ENCODE measurements at places on chromosomes 7 and 10.

GRCh38 chr7:83267141-83267631 lies 104.5 kb upstream of the PCLO start:
- no peak overlapping the region for H3K4me3 ChIP-seq
- H3K27ac ChIP-seq: no peak overlapping the region
- H3K4me1 ChIP-seq: no peaks in the 10 kb centered on the region
- no peaks in the 10 kb centered on the region for H3K36me3 ChIP-seq
- no peaks in the 10 kb centered on the region for H3K27me3 ChIP-seq

DNA sequence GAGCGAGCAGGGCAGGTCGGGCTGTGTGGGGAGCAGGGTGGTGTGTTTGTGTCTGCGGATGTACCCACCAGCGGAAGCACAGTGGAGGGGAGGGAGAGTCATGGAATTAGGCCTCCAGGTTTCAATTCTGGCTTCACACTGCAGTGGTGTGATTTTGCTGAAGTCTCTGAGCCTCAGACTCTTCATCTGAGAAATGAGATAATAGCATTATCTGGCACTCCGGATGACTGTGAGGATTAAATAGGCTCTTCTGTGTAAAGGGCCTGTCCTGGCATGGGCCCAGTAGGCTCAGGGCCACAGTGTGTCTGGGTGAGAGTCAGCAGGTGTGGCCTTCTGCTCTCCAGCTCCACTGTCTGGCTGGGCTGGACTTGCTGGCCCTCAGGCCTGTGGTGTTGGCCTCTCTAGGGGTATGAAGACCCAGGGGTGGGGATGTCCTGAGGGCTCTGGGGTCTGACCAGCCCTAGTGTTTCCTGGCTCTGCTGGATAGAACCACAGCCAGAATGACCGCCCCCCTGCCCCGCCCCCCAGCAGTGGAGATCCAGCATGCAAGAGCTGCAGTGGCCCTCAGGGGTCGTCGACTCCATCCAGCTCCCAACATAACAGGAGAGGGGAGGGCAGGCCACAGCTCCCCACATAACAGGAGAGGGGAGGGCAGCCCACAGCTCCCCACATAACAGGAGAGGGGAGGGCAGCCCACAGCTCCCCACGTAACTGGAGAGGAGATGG lies 178.6 kb downstream of the RPS24 start:
- H3K36me3 ChIP-seq: peaks cover 5% of the 10 kb centered on the region
- no peaks in the 10 kb centered on the region for H3K27me3 ChIP-seq
- H3K4me1 ChIP-seq: peaks cover 55% of the 10 kb centered on the region
- H3K4me3 ChIP-seq: no peak overlapping the region
- H3K27ac ChIP-seq: no peak overlapping the region

- no peak for DNase-seq
- H3K4me3 ChIP-seq: no peak overlapping the region
- H3K36me3 ChIP-seq: no peaks in the 10 kb centered on the region
- no peaks in the 10 kb centered on the region for H3K4me1 ChIP-seq
Observed at GRCh38 chr7:86931439-86931838, 128.0 kb downstream of the ELAPOR2 start.

DNA sequence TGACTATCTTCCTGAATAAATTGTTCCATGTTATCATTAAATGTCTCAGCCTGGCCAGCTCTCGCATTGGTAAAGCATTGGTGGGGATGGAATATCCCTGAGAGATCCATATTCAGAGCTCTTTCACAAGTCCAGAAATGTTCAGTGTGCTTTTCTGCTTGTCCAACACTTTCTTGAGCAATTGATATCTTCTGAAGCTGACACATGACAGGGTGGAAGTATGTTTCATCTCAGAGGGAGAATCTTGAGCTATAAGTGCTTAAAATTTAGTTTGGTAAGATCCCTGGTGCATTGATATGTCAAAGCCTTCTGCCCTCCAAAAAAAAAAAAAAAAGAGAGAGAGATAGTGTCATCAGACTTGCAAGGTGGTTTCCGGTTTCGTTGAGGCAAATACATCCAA lies 7.4 kb downstream of the IFIT3 start:
- DNase-seq: no peak
- H3K4me1 ChIP-seq: peaks cover 7% of the 10 kb centered on the region
- H3K4me3 ChIP-seq: no peak overlapping the region
- H3K27me3 ChIP-seq: no peaks in the 10 kb centered on the region

DNA sequence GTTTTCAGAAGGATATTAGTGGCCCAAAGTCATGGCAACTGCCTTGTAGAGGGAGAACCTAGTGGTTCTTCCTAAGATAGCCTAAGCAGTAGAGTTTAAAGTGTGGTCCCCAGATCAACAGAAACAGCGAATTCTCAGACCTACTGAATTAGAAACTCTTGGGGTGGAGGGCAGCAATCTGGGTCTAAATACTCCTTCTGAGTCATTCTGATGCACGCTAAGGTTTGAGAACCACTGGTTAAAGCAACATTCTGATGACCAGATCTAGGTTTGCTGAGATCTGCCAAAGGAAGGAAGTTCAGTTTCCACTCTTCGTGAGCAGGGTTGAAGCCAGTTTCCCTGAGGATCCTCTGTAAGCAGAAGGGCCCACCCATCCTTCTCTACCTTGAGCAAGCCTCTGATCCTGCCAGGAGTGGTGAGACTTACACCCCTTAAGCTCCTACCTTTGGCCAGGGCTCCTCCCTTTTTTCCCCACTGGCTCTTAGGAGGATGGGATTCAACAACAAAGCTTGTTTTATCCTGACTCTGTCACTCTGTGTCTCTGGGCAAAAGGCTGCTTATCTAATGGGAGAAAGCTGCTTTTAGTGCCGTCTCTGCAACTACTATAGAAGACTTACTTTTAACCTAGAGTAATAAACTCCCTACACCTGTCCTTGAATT lies 26.8 kb upstream of the TRUB1 start:
- no peak for DNase-seq
- no peaks in the 10 kb centered on the region for H3K27me3 ChIP-seq
- no peaks in the 10 kb centered on the region for H3K36me3 ChIP-seq

DNA sequence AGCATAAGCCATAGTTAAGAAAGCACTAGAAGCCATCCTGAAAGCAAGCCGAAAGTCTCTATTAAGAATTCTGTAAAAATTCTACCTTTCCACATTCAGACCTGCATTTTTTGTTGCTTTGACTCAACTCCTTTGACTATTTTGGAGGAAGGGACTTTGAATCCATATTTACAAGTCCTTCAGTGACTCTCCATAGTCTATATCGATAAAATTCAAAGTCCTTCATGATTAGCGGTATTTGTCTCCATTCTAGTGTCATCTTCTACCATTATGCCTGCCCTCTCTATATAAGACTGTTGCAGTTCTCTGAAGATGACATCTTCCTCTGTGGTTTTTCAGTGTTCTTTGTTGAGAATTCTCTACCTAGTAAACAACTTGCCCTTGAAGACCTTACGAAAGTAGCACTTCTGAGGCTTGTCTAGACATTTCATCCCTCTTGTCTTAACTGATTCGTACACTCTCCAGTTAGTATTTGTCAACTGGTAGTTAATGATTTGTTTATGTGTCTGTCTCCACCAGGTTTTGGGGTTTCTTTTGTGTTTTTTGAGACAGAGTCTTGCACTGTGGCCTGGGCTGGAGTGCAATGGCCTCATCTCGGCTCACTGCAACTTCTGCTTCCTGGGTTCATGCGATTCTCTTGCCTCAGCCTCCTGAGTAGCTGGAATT lies 1.7 kb downstream of the CCSER2 start:
- peak overlapping the region; percentile 59 for H3K4me3 ChIP-seq
- DNase-seq: no peak
- no peak overlapping the region for H3K27ac ChIP-seq
- peaks cover 8% of the 10 kb centered on the region for H3K4me1 ChIP-seq
- H3K27me3 ChIP-seq: no peaks in the 10 kb centered on the region
- H3K36me3 ChIP-seq: no peaks in the 10 kb centered on the region

GRCh38 chr7:24914465-24914859 lies 65.5 kb downstream of the OSBPL3 start:
- H3K27me3 ChIP-seq: no peaks in the 10 kb centered on the region
- no peak overlapping the region for H3K4me3 ChIP-seq
- no peak for DNase-seq
- no peaks in the 10 kb centered on the region for H3K4me1 ChIP-seq
- H3K27ac ChIP-seq: no peak overlapping the region

Data from spinal cord (tissue), 10 donors.